ENCODE measurements at places on chromosomes 1 and 21. TPM values are rescaled to one million over a fixed set of nuclear protein-coding genes. Genes with fewer than 3 reads are reported as not detected.
A peak's percentile ranks its signal among the peaks of the same experiment; 100 is the strongest.

- no peak for DNase-seq
These were observed 148.1 kb downstream of the NRIP1 start for GRCh38 chr21:14916676-14917141.

GRCh38 chr1:204600968-204601367, 84.6 kb downstream of the LRRN2 start:
- no peak for DNase-seq

The CLCN6 gene
- polyA plus RNA-seq, result 12.0 TPM

DNA sequence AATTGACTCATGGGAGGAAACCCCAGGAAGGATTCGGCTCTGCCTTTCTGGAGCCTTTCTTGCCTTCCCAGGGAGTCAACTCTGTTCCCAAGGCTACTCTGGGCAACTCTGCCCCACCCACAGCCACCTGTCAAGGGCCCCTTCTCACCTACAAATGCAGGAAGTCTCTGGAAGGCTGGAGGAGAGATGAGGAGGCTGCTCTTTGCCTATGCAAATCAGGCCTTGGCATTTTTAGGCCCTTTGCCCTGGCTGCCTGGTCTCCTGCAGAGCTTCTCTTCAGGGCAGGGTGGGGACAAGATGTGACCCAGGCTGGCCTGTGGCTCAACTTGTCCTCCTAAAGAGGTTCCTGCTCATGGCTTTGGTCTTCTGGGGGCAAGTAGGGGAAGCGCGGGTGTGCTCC, 5.4 kb downstream of the SLC6A9 start:
- peak; percentile 19 for DNase-seq

DNA sequence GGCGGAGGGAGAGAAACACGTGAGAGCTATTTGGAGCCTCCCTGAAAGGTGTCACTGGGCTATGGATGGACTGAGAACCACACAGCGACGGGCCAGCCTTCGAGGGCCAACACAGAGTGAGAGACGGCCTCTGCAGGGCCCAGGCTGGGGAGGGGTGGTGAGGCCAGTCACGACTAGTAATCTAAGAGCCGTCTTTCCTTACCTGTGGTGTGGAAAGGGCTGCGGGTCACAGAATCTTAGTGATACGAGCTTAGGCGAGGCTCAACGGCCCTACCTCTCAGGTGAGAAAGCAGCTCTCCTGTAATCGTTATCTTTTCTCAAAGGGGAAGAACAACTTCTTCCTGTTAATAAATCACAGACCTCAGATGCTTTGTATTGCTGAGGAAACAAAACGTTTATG, 33.4 kb upstream of the COX20 start:
- DNase-seq, result no peak

DNA sequence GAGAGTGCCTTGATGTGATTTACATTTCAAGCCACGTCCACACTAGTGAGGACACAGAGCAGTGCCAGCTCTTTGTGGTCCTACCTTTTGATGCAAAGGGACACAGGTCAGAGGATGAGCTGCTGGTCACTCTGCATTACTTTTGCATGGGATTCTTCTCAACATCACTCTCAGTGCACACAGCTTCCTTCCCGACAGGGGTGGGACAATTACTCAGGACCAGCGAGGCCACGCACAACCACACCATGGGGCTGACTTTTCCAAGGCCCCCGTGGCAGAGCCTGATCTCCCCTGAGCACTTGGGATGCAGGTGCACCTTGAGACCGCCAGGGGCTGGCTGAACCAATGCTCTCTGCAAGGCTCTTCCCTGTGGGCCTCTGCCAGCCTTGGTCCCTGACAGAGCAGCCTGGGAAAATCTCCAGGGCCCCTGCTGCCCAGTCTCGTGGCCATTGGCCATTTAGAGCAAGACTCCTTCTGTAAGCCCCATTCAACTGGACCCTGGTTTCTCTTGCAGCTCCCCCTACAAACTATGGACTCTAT, 13.2 kb upstream of the PRAMEF12 start:
- DNase-seq, result no peak
